ENCODE measurements at places on chromosomes 2 and 18.

DNA sequence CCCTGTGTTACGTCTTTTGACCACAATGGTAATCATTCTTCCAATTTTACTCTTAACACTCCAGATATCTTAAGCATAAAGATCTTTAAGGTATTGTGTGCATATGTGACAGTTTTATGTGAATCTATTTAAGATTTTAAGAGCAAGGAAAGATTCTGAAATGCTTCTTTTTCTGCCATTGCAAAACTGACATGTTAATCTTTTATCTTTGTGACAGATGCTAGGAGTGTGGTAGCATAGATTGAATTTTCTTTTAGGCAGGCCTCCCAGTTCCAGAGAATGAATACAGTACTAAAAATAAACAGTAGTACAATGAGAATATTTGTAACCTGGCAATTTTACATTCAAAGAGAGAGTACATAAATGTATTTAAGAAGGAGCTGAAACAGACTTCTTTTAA is 232.5 kb upstream of the ZSWIM2 start:
- no peak for DNase-seq

DNA sequence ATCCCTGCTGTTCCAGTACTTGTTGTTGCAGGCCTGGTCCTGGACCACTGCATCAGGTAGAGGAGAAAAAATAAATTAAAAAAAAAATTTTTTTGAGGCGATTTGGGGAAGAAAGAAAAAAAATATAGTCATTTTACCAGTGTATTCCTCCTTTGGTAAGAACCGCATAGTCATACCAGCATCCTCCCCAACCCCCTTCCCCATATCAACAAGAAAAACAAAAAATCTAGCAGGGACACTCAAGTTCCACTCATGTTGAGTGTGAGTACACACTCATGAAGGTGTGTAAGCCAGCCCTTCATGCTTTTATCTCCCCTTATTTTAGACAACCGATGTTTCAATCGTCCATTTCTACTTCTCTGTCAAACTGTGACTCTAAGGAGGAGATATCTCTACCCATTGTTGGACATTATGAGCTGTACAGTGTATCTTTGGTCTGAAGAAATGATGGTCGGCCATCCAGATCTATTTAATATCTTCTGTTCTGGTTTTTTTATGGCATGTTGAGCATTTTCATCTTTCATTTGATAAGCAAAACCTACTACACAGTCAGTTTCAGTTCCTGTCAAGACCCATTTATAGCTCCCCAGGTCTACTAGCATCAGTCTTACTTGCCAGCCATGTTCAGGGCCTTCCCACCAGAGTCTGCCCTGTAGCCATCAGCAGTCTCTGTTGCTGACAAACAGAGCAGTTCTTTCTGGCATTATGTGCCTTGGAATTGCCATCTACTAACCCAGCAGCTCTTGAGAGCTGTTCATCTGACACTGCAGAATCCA is 20.0 kb downstream of the ELP2 start:
- no peak for DNase-seq

DNA sequence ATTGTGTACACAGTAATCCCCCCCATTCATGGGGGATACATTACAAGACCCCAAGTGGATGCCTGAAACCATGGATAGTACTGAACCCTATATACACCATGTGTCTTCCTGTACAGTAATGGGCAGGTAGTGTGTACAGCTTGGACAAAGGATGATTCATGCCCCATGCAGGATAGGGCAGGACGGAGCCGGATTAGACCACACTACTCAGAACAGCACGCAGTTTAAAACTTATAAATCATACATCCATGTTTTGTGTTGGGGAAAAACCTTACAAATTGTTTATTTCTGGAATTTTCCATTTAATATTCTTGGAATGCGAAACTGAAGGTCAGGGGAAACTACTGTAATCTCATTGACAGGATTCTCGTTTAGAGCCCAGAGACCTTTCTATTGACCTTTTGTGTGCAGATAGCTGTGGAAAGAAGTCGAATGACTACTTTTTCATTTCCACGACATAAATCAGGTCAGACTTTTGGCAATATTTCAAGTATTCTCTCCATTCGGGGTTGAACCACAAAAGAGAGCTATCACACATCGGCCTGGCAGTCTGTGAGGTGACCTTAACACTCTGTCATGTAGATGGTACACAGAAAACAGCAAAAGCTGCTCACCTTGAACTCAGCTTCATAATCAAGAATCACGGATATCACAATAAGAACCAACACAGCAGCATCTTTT is 9.9 kb upstream of the YPEL5 start:
- DNase-seq: no peak

- DNase-seq: no peak
Measured at GRCh38 chr2:190578158-190579057, 43.9 kb upstream of the NEMP2 start.

DNA sequence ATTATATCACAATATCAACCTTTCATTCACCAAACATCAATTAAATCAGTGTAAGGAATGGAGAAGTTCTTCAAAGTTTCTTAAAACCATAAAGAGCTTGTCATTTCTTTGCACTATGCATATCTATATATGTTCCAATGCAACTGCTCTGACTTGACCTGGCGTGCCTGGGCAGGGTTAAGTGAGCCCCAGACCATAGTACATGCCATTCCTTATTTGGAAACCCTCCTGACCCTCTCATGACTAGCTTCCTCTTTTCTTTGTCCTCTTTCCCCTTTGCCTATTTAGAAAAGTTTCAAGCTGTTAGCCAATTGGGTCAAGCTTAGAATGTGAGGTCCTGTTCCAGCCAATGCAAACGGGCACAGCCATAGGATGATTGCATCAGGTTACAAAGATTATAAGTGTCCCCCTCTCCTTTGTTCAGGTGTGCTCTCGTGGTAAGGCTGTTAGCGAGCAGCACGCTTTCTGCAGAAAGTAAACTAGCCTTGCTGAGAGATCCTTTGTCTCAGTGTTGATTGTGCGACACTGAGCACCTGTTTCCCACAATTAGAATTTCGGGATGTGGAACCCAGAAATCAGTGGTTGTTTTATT is 78.2 kb upstream of the UXS1 start:
- no peak for DNase-seq

GRCh38 chr2:181371782-181372645 is 85.2 kb upstream of the ITGA4 start:
- peak; percentile 40 for DNase-seq
